ENCODE measurements at places on chromosomes 16 and 17.

DNA sequence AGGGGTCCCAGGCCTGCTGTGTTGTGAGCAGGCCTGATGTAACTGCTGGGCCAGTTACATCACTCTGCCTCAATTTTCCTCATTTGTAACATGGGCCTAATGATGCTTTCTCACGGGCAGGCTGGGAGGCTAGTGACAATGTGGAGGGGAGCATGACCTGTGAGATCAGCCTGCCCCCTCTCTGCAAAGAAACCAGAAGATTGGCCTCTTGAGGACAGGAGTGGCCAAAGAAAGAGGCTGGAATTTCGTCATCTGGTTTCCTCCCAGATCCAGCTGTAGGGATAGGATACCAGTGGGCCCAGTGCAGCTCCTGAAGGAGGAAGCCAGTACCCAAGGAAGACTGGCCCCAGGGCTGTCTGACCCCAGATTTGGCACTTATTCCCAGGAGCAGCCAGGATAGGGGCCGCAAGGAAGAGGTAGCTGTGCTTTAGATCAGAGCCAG, 615 bp upstream of the SREBF1 start:
- DNase-seq: no peak

DNA sequence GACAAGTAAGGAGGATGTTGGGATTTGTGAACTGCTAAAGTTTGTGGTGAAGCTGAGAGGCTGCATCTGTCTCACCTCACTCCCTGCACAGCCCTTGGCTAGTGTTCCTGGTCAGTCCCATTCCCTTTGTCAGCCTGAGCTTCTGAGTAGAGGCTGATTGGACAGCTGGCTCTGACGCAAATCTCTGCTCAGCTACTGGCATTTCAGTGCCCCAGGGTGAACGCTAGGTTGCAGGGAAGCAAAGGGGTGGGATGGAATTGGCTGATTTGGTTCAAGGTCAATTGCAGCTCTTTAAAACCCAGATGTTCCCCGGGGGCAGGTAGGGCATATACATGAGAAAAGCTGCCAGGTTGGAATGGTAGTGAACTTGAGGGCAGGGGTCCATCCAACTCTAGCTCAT, 23.1 kb upstream of the CNOT1 start:
- DNase-seq: no peak

GRCh38 chr17:43212641-43213490, 1.2 kb downstream of the TMEM106A start:
- DNase-seq: peak; percentile 11

DNA sequence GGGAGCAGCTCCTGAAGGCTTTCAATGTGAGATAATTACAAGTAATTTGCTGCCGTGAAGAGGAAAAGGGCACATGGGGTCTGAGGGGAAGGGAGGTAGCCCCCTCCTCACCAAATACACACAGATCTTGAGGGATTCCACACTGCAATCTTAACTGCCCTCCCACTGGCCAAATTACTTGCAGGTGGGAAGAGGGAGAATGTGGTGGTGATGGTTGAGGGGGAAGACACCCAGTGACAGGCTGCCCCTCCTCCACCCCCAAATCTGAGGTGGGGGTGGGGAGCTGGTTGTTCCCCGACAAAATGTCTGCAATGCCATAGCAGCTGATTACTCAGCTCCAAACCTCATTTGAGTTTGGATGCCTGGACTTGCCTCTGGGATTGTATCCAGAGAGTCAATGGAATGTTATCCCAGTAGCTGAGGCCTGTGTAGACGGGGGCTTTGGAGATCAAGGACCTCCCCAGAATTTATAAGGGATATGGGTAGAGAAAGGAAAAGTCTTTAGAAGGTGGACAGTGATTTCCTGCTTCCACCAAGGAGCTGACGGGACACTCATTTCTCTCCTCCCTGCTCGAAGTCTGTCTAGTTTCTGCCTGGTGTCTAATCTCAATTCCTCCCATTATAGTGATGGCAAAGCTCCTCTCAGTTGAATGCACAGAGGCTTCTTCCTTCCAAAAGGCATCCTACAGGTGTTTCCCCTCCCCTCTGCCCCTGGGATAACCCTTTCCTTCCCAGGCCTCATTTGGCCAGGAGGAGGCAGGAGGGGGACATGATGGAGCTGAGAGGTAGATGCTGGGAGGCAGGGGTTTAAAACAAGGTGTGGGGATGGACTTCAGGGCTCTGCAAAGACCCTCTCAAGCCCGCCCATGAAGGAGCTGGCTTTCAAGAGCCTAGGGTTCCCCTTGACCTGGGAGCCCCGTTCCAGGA, 8.7 kb downstream of the DLX4 start:
- DNase-seq: peak; percentile 36

GRCh38 chr16:10325783-10326543, 59.9 kb upstream of the ATF7IP2 start:
- DNase-seq: no peak

DNA sequence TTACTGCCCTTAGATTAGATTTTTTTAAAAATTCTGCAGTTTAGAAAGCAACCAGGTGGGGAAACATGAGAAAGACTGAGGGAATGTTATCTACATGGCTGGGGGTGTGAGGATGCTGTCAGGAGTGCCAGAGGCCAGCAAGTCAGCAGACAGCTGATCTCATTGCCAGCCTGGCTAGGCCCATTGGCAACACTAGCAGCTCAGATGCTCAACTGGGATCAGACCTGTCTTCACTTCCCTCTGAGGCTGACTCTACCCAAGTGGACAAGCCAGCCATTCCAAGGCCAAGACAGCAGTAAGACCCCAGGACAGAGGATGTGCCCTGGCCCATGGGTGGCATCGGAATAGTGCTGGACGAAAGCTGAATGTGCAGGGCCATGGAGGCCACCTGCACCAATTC, 96.2 kb downstream of the TMEM132E start:
- DNase-seq: no peak

DNA sequence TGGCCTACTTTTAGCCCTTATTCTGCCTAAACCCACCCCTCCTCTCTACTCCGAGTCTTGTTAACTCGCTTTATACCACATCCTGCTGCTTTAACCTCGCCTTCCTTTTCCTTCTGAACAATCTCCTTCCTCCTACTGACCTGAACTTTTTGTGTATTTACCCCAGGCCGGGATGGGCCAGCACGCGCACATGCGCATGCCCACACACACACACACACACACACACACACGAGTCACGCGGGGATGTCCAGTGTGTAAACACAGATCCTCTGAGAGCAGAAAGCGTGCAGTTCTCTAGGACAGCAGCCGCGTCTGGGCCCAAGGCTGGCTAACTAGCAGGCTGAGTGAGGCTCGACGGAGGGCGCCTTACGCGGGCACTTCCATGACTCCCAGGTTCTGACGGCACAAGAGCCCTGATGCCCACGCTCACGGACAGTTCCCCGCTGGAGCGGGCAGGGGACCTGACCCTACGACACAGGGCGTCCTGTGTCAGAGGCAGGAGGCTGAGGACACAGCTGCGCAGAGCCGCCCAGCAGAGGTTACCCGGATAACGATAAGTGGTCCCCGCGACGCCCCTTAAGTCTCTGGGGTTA, 610 bp downstream of the PIK3R5 start:
- no peak for DNase-seq

DNA sequence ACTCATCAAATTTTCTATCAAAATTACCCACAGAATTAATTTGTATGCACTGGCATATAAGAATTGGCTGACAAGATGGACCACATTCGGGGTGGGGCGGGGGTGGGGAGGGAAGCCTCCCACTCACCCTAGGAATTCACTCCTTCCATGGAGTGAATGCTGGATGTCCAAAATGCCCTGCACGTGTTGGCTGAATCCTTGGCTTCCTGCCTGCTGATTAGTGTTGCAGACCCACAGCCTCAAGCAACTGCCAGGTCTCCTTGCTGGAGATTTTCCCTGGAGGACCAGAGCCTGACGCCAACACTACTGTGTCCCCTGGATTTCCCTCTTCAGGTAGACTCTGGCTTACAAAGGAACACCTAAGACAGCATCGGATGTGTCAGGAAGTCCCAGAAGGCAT, 575.7 kb upstream of the CDH11 start:
- no peak for DNase-seq

DNA sequence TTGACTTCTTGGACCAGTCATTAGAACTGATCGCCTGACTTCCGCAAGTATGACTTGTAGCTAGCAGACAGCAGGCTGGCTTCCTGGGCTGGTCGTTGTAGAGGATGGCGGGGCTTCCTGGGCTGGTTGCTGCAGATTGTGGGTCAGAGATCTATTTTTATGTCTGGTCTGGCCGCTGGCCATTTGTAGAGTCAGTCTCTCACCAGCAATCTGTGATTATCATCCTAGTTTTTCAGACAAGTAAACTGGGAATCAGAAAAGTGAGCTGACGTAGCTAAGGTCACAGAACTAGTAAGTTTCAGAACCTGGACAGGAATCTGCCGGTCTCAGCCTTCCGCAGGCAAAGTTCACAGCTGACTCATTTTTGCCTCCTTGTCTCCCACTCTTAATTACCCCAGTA, 19.1 kb downstream of the GPR142 start:
- no peak for DNase-seq

GRCh38 chr17:5587438-5588032, 3.2 kb upstream of the NLRP1 start:
- peak; percentile 74 for DNase-seq

DNA sequence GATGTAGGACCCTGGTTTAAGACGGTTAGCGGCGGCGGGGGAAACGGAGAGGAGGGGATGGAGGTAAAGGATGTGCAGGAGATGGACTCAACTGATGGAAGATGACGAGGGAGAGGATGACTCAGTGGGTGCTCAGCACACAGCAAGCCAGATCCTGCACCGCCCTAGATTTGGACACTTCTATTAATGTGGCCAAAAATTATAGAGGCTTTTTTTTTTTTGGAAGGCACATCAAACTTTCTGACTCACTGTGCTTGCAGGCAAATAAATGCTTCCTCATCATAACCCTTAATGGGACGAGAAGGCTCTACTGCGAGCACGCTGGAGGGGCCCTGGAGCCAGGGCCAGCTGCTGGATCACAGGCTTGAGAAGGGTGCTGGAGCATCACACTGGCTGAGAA, 36.0 kb downstream of the RTN4RL1 start:
- no peak for DNase-seq

DNA sequence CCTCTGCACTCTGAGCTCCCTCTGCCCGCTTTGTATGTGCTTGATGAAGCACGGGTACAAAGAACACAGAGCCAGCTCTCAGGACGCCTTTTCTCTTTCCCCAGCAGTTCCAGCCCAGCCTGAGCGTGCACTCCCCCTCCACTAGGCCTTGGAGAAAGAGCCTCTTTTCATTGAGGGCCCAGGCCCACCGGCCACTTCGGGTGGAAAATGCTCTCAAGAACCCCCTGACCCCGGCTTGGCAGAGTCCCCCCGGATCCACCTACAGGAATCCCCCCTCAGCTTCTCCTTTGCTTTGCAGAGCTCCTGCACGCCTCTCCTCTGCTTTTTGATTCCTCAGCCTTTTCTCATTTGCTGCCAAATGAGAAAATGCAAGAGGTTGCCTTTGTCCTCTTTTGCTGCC, 30.2 kb downstream of the MRC2 start:
- DNase-seq: no peak

DNA sequence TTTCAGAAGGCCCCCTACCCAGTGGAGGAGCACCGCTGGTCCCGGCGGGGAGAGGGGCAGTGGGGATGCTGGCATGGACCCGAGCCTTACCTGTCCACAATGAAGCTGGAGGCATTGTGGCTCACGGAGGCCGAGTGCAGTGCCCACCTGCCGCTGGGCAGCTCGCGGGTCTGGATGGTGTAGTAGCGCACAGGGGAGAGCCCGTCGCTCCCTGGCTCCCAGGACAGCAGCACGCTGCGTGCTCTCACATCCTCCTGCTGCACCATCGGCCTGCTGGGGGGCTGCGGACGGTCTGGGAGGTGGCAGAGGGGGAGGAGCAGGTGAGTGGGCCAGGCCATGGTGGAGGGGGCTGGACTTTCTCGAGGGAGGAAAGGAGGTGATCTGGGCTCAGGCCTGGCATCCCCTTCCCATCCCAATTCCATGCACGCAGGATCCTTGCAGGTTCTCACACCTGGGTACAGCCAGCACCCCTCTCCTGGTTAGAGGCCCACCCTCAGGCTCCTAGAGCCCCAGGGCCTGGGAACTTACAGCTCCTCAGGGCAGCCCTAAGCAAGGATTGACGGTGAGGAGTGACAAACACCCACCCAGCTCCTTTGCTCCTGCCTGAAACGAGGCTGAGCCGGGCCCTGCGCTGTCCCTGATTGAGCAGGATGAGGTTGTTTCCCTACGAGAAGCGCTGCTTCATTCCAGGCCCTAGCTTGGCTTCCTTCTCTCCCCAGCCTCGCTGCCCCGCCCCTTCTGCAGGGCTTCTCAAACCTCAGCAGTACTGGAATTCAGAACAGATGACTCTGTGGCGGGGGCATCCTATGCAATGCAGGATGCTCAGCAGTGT, 76.2 kb upstream of the CDC42EP4 start:
- DNase-seq: no peak

- DNase-seq: peak; percentile 85
Observed at GRCh38 chr17:59753522-59754467, 46.3 kb downstream of the VMP1 start.

DNA sequence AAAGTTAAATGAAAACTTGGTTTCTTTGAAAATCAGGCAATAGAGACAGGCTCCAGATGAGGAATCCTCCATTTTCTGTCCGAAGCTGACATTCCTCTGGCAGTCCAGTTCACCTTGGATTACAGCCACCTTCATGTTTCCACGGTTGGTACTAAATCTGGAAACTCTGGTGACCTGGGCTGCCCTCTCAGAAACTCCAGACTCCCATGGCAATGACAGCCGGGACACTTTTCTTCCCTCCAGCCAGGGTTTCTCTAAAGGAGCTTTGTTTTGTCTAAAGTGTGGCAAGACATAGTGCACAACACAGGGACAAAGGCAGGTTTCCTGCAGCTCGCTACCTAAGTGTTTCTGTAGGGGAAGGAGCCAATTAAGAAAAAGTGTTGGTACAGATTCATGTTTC, 36.0 kb downstream of the CLUAP1 start:
- DNase-seq: no peak

DNA sequence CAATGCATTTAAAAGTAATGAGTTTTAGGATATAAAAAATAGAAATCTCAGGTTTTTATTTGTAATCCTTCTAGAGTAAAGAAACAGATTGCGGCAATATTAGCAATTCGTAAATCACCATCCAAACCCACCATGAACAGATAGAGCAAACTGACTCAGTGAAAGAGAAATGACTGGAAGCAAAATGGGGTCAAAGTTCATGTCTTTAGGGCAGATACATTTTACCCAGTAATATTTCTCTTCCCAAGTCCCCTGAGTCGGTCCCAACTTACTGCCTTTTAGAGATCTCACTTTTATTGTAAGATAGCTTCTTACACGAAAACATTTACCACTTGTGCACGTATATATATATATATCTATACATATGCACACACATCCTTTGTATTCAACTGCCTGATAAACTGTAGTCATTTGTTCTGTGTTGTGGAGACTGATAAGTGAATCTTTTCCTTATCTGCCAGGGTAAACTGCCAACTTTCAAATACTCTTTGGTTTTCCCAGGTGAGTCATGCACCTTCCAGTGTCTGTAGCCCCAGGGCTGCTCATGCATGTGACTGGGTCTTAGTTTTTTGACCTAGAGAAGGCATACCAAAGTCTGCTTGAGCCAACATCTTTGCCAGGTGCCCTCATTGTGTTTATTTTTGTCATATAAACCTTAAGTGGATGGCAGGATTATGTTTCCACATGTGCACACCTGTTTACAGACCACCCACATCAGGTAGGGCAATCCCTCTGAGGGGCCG, 7.8 kb upstream of the IRF8 start:
- no peak for DNase-seq
